ENCODE measurements at places on chromosomes 12 and 14.
A peak's percentile ranks its signal among the peaks of the same experiment; 100 is the strongest.

GRCh38 chr12:24902511-24903328, 46.2 kb downstream of the BCAT1 start:
- peak; percentile 53 for DNase-seq

DNA sequence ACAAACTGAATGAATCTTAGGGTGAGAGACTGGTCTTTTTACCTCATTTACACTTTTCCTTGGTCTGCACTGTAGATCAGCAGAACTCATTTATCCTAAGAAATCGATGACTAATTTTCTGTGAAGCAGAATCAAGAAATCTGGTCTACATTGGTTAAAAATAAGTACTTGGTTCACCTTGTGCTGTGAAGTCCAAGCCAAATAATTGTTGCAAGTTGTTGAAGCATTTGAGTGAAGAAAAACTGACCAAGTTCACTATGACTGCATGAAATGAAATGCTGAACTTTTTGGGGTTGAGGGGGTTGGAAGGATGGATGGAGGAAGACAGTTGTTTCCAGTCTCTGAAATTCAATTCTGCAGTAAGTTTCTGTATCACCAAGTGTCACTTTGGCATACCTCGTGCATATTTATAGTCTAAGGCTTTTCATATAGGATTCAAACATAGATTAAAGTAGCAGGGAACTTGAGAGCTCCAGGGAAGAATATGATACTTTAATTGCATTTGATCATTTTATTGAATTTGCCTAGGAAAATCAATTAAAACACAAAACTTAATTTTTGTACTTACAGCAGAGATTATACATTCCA, 75.0 kb downstream of the FAR2 start:
- no peak for DNase-seq

DNA sequence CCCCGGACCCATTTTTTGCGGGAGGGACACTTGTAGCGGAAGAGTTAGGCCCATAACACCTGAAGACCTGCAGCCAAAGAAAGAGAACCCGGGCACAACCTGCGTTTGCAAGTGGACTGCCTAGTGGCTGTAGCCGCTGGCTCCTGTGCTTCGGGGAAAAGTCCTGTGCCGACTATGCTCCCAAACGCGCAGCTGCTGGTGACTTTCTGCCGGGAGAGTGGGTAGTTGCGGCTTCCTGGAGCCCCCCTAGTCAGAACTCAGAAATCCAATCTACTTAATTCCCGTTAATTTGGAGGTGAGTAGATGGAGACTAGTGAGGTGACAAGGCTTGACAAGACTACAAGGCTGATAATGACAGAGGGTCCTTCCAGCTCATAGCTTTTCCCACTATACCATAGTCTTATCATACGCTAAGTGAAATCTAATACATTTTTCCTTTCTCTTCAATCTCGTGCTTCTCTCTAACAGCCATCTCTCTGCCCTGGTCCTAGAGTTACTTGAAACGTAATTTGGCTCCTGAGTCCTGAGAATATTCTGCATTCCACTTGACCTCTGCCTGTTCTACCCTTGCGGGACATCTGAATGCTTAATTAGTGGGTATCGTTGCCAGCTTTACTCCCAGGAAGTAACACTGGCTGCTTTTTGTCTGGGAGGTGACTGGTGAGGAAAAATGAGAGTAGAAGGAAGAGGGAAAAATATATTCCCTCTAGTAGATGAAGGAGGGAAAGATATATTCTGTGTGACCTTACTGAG, 556 bp downstream of the MTHFD1 start:
- peak; percentile 2 for DNase-seq

GRCh38 chr12:13036881-13037280, 7.3 kb upstream of the FAM234B start:
- no peak for DNase-seq

DNA sequence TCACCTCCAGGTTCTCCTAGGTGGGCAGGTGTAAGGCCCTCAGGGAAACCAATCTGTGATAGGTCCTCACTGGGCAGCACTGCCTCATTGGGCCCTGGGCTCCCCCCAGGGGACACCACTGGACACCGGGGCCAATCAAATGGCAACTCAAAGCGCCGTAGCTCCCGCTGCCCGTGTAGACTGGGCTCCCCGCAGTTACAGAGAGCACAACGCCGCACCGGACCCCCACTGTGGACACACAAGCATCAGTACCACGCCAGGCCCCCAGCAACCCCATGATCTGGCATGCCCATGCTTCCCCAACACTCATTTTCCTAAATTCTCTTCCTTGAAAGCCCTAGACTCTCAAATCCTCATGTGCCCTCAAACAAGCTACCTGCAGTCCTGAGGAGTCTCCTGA, 6.1 kb downstream of the KMT2D start:
- DNase-seq, result no peak

- DNase-seq, result no peak
Measured at GRCh38 chr14:61395115-61395725, 73.8 kb downstream of the PRKCH start.

DNA sequence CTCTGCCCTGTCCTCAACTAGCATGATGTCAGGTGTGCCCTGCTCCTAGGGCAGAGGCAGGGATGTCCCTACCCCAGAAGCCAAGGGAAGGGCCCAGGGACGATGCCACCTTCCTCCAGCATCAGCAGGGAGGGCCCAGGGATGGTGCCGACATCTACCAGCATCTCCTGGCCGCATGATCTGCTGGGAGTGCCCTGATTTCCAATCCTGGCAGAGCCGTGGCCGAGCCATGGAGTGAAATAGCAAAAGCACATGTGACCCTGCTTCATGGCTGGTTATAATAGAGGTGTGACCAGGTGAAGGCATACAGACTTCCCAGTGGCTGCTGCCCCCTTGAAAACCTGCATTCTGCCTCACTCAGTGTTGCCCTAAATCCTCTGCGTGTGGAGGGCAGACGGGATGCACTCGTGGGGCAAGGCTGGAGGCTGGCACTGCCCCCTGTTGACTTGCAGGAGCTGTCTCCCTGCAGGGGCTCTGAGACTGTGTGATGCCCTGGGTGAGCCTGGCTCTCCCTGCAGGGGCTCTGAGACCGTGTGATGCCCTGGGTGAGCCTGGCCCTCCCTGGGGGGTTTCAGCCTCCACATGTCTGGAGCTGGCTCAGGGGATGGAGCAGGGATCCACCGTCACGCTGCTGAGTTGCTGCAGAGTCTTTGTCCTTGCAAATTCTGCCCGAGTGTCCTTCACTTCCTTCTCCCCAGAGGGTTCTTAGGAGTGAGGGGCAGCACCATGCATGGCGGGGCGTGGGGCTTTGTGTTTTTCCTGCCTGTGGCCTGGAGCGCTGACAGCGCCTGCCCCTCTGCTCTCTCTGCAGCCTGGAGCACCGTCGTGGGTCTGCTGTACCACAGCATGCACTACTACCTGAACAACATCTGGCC, 51.7 kb downstream of the ADGRD1 start:
- DNase-seq, result peak; percentile 17

GRCh38 chr12:267581-268482, 5.2 kb upstream of the SLC6A13 start:
- DNase-seq, result no peak

- no peak for DNase-seq
Measured at GRCh38 chr12:19205120-19205519, 75.6 kb downstream of the PLEKHA5 start.

- no peak for DNase-seq
Measured at GRCh38 chr12:25995906-25996305, 37.4 kb downstream of the RASSF8 start.

- DNase-seq, result no peak
Measured at GRCh38 chr12:43238281-43238680, 313.7 kb downstream of the ADAMTS20 start.

DNA sequence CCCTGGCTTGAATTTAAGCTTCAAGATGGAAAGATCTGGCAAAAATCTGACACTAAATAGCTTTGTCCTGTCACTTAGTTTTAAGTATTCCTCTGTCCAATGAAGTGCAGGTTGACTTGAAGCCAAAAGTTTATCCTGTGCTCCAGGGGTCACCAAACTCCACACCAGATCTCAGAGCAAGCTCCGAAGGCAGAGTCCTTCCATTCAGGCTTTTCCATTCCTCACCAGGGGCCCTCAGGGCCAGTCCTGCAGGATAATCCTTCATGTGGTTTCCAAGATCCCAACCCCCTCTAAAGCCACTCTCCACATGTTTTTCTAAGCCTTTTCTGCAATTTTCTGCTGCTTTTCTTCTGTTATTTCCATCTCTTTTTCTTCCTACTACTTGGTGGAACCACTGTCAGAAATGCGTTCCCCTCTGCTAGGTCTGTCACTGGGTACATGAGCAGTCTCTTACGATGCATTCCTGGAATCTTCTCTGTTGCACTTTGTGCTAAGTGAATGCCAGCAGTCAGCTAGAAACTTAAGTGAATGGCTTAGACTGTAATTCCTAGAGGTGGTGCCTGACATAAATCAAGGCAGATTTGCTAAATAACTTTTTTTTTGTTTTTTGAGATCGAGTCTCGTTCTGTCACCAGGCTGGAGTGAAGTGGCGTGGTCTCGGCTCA, 251.4 kb downstream of the MSRB3 start:
- no peak for DNase-seq

DNA sequence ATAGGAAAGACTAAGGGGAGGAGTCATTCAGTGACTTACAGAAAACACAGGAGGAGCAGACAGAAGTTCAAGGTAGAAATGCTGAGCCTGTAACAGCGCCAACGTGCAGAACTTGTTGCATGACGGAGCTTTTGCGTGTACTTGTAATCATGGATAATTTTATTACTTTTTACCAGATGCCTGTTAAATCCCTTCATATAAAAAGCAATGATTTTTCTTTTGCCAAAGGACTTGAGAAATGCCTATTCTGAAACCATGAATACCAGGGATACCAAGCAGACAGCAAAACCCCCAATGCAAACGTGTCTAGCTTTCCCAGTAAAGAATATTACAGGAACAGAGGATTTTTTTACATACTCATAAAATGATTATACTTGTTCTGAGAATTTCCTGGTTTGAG, 163.6 kb upstream of the GSC start:
- DNase-seq, result no peak

DNA sequence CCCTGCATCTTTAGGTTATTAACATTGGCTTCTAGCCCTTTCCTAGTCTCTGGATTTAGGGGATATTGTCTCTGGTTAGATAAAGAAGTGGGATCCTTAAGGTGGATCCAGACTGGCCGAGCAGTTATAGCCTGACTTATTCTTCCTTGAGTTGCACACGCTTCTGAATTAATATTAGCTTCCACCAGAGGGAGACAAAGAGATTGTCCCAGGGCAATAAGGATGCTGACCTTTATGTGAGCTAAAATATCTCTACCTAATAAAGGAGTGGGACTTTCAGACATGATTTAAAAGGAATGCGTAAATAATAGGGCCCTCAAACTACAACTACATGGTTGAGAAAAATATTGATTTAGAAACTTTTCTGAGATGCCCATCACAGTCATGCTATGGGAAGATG, 139.7 kb downstream of the SLCO1B3 start:
- DNase-seq, result no peak

- no peak for DNase-seq
Measured at GRCh38 chr14:22888662-22889061, 5.6 kb downstream of the REM2 start.

DNA sequence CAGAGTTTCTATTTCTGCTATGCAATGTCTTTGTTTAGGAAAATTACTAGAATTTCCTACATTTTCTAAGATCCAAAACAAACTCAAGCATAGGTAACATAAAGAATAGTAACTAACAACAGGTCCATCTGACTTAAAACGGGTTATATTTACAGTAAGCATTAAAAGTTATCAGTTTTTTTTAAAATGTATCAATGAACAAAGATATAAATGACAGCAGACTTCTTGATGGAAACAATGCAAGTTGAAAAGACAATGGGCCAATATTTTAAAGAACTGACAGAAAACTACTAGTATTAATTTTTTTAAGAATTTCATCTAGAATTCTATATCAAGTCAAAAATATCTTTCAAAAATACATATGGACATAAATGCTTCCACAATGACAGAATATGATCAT, 367.1 kb upstream of the MGAT4C start:
- no peak for DNase-seq

DNA sequence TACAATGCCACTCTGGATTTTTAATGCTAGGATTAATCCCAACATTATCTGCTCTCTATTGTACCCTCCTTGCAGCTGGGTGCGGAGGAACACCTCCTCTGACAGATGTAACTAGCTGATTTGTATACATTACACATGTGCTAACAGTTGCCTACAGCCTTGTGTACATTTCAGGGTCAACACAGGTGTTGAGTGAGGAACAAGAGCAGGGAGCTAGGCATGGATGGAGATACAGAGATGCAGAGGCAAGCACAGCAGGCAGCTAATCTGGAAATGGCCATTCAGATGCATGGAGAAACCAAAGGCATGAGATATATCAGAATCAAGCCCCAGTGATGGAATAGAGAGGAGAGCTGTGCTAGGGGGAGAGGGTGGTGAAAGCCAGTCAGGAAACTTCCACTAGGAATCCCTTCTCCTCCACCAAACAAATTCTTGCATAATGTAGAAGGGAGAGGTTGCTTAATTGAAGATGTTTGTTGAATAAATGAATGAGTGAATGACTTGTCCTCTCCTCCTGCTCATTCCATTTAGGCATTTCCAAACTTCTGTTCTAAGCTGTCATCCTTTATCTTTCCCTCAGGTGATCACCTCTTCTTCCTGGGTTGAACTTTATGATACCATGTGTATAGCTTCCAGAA, 313.2 kb downstream of the ATP23 start:
- DNase-seq, result no peak

DNA sequence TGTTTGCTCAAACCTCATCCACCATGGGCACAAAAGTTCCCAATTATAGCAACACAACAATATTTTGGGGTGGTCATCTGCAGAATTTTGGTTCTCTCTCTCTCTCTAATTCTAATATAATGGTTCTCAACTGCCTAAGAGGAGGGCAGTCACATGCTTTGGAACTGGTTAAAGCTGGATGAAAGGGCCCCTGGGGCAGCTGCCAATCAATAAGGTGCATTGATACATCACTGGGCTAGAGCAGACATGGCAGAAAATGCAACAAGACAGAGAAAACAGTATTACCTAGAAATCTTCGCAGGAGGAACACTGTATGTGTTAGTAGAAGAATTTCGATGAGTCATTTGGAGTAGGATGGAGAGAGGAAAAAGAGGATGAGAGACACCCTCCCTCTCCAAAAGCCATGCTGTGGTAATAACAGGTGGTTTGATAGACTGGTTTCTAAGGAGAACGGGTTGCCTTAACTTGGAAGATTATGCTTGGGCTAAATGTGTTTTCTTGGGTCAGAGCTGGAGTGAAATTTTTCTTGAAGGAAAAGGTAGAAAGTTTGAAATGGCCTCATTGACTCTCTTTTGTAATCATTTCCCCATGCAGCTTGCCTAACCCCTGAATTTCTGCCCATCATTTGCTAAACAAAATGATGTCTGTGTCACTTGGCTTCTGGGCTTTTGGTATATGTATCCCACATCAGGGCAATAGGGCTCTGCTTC, 67.1 kb upstream of the HIF1A start:
- DNase-seq, result no peak

GRCh38 chr14:92686900-92687427, 61.5 kb downstream of the LGMN start:
- DNase-seq, result peak; percentile 75

All from germinal center (tissue), 1 donor.